Astrocyte (in vitro differentiated cells and primary cell): ENCODE measurements at places on chromosomes 6 and 20. TPM values are rescaled to one million over a fixed set of nuclear protein-coding genes. Genes with fewer than 3 reads are reported as not detected.
A peak's percentile ranks its signal among the peaks of the same experiment; 100 is the strongest.

DNMT3B gene
- total RNA-seq, result 5.0 and 5.6 TPM in 2 replicates

PPP1R16B gene
- total RNA-seq, result 0.41 and 0.68 TPM in 2 replicates

DNA sequence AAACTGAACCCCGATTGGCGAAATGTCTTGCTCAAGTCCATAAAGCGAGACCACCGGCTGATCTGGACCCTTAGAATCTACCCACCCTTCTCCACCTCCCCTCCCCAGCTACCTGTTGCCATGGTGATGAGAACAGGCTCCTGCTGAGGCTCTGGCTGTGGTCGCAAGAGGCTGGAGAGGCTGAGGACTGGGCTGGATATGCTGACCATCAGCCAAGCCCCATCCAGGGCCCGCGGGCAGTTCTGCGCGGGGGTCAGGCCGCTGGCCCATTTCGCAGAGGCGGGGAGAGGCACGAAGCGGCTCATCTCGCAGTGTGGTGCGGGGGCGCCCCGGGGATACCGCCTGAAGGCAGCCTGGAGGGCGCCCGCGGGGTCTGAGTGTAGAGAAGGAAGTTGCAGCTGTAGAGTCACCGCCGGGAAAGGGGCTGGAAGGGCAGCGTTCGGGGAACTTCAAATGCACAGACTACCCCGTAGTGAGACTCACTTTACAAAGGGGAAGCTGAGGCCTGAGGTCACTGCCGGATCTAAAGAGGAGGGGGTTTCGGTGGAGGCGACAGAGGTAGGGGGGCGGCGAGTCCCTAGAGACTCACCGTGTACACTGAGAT is 671 bp downstream of the TAPBP start:
- no peak for DNase-seq

- no peak for DNase-seq
Observed at GRCh38 chr20:59258221-59258621, 42.2 kb upstream of the EDN3 start.

GRCh38 chr20:54048891-54049545 is 21.4 kb downstream of the BCAS1 start:
- peak; percentile 16 for DNase-seq

UBE3D gene
- 6.8 and 7.4 TPM in 2 replicates for total RNA-seq

DNA sequence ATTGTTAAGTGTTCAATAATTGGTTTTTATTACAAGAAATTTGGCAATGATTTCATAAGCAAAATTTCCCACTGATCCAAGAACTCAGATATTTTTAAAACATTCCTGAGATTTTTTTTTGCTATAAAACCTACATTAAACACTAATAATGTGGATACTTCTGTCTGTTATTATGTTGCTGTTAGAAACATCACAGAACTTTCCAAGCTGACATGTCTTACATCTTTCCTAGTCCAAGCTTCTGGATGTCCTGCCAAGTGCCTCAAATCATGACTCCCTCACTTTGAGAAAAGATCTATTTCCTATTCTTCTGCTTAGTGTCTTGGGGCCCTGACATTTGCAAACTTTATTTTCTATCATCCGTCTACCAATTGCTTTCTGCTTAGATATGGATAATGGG is 110.8 kb downstream of the RFPL4B start:
- DNase-seq, result no peak

- DNase-seq, result peak; percentile 47
Observed at GRCh38 chr6:16420715-16421461, 182.5 kb downstream of the GMPR start.

- peak; percentile 67 for DNase-seq
Observed at GRCh38 chr20:47389867-47390347, 33.4 kb upstream of the ZMYND8 start.

DNA sequence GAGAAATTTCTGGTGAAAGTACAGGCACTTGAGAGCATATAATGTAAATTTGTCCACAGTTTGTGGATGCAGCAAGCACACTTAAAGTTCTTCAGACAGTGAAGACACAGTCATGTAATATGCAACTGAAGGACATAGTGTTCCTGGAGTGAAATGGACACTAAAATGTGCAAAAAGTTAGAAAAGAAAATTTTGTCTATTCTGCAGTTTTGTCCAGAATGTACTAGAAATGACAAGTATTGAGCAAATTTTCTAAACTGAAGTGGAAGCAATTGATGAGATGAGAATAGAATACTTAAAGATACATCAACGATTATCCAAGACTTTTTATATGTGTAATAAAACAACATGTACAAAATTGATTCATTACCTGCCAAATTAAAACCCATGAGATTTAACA is 647.0 kb upstream of the IMPG1 start:
- DNase-seq, result no peak

GRCh38 chr20:40354880-40355279 is 334.2 kb downstream of the MAFB start:
- DNase-seq, result no peak

TEAD3 gene
- 73.3 and 75.5 TPM in 2 replicates for total RNA-seq

DNA sequence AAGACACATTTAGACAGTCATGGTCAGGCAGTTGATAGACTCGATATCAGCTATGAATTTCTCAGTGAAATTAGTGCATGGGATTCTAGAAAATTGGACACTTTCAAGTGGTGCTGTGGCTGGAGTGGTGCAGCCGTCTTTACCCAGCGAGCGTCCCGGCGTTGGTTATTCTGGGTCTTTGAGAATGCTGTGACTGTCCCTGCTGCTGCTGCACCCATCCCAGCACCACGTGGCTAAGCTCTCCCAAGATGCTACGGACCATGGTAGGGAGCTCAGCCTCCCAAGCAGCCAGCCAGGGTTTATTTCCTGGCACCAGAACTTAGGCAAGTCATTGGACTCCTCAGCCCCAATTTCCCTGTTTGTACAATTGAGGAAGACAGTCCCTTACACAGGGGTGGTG is 147.2 kb upstream of the RPS6KA2 start:
- no peak for DNase-seq

CARMIL1 gene
- 19.1 and 21.3 TPM in 2 replicates for total RNA-seq

- peak; percentile 74 for DNase-seq
Observed at GRCh38 chr6:18400831-18401446, 13.8 kb downstream of the RNF144B start.

DNA sequence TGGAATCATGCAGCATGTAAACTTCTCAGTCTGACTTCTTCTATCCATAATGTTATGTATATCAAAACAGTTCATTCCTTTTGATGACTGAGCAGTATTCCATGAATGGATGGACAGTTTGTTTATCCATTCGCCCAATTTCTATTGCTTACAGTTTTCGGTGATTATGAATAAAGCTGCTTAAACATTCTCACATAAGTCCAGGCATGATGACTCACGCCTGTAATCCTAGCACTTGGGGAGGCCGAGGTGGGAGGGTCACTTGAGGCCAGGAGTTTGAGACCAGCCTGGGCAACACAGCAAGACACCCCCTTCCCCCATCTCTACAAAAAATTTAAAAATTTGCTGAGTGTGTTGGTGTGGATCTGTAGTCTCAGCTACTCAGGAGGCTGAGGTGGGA is 22.9 kb upstream of the HMGA1 start:
- no peak for DNase-seq

- no peak for DNase-seq
Observed at GRCh38 chr6:43843097-43843645, 73.2 kb downstream of the VEGFA start.

DNA sequence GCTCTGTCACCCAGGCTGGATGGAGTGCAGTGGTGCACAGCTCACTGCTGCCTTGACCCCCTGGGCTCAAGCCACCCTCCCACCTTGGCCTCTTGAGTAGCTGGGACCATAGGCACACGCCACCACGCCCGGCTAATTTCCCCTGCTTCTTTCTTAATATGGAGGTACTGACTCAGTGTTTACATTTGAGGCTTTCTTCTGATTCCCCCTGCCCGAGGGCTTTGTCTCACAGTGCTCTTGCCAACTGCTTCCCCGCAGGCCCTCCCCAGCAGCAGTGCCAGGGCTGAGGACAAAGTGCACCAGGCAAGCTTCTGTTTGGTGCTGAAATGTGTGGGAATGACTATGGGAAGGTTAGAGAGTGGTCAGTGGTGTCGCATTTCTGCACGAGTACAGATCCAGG is 34.8 kb downstream of the NR2E1 start:
- DNase-seq, result peak; percentile 62

DNA sequence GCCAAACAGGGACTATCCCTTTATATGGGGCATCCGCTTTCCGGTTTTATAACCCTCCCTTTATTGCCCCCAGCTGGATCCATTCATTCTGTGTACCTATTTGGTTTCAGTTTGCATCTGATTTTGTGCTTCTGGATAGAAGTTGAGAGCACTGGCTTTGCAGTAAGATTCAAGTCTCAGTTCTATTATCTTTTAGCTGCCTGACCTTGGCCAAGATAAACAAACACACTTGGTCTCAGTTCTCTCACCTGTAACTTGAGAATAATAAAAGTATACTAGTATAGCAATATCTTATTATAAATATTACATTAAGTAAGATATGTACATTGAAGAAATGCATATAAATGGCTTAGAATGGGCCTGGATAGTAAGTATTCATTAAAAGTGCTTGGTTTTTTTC is 182.4 kb upstream of the TSHZ2 start:
- no peak for DNase-seq
